ENCODE measurements at places on chromosomes 4 and X.

- no peak for DNase-seq
Measured at GRCh38 chrX:154373340-154374306, 811 bp downstream of the FLNA start.

DNA sequence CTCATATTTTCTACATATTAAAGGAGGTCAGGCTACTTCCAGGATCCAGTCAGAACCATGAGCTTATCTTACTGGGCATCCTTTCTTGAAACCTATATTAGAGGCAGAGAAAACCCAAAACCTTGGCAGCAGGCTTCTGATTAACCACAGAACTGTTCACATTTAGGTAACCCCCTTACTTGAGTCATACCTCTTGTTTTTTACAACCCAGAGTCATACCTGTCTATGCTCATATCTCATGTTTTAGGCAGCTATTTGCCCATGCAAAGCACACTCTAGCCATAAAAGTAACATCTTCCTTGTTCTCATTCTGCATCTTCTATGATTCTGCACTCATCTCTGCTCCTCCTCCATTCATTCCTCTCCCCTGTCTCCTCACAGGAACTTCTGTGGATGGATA is 138.0 kb upstream of the SMIM31 start:
- no peak for DNase-seq

DNA sequence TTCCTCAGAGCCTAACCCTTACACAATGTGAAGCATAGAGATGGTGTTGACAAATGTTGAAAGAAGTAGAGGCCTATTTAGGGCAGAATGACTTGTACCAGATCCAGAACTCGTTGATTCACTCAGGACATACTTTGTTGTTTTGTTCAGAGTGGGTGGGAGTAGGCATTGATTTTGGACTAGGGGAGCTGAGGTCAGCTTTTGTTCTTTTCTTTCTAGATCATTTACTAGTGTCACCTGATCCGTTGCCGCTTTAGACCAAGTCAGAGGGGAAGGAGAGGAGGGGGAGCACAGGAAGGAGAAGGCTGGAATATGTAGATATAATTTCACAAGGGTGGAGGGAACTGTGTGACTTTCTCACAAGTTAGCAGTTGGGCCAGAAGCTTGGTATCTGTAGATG is 282.4 kb upstream of the GPC4 start:
- no peak for DNase-seq

- no peak for DNase-seq
Measured at GRCh38 chr4:128600410-128600809, 209.1 kb upstream of the JADE1 start.

GRCh38 chrX:38803588-38804431 is 2.6 kb downstream of the MID1IP1 start:
- DNase-seq = peak; percentile 60

- no peak for DNase-seq
Measured at GRCh38 chrX:46263494-46263893, 281.7 kb downstream of the ZNF674 start.

DNA sequence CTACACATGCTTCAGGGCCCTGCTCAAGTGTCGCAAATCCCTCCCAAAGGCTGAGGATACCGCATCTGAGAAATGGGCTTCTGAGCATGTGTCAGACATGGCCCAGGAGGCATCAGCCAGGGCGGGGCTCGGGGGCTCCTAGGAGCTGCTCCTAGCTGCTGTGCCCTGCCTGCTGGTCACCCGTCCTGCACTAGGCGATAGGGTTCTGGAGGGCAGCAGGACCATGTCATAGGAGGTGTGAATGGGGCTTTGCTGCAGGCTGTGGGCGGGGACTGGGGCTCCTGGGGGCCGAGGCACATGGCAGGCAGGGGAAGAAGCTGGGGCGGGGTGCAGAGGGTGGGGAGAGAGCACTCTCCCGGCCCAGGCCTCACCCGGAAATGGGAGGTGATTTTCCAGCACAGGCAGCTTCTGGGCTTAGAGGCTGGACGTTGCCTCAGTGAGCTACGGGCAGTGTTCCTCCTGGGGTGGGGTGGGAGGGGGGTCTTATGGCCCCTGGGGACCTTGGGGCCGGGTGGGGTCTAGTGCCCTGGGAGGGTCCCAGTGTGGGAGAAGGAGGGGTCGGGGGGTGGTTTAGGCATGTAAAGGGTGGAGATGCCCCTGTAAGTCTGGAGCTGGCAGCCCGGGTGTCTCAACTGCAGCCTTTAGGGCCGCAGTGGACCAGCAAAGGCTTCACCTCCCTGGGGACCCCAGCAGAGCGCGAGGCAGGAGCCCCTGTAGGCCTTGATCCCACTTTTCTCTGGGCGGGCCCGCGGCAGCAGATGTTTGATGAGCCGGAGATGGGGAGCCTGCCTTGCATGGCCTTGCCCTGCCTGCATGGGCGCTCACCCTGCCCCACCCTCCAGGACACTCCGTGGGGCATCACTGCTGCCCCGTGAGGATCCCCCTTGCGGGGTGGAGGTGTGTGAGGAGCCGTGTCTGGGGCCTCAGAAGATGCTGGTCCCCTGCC is 98.6 kb upstream of the LRPAP1 start:
- DNase-seq = no peak

All from CD4-positive, alpha-beta T cell treated with Interleukin-15 for 4 hours (primary cell).